Left ventricle myocardium superior (tissue), 1 donor: ENCODE measurements at places on chromosomes 5 and 9.

DNA sequence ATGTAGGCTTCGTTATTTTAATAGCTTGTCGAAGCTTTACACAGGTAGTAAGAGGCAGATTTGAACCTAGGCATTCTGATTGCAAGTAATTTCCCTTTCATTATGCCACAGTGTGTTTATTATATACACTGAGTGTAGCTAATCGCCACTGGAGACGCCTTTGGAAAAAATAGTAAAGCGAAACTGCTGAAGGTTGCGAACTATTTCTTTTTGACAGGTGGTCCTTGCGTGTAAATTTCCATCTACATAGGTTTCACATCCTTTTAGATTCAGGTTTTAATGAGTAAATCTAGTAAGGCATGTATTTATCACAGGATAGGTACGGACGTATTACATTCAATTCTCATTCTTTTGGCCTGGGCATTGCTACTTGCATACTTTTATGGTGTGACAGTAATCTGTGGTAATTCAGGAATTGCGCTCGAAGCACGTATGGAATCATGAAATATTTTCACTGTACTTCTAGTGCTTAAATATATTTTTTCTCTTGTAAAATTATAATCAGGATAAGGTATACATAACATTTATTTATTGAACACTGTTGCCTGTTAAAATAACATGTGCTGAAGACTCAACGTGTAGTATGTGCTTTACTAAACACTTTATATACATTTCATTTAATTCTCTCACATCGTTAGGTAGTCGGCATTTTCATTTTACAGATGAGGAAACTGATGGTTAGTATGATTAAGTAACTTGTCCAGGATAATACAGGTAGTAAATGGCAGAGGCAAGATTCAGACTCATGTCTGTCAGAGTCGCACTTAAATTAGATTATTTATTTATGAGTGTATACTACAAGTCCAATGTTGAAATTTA, 1.8 kb downstream of the MARCHF6 start:
- no peak for DNase-seq

DNA sequence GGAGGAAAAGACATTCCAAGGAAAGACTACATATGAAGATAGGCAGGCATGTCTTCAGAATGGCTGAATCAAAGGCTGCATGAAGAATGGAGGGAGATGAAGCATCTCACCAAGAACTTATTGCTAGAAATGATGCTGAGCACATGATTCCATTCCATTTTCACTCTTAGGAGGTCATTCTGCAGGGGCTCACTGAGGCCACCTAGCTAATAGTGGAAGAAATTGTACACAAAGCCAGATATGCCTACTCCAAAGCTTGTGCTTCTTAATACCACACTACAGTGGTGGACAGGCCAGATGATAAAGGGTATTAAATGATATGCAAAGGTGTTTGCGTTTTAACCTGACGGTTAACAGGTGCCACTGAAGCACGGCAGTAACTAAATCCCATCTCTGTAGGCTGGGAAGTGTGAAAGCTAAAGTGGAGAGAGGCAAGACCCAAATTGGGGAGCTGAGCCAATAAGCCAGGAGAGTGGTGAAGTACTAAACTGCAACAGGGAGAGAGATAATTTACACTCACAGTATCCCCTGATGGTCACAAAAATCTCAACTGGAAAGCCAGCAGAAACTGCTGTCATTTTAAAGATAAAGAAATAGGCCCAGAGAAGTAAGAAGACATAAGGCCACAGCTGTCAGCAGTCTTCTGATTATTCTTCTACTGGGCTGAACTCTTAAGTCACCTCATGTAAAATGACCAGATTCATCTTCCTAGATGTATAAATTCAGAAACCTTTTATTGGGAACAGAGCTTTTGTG, 14.6 kb downstream of the NDUFA8 start:
- DNase-seq: no peak

GRCh38 chr9:120875954-120876841, 790 bp downstream of the PHF19 start:
- peak; percentile 88 for DNase-seq

GRCh38 chr9:122059955-122060324, 33.2 kb downstream of the TTLL11 start:
- no peak for DNase-seq

DNA sequence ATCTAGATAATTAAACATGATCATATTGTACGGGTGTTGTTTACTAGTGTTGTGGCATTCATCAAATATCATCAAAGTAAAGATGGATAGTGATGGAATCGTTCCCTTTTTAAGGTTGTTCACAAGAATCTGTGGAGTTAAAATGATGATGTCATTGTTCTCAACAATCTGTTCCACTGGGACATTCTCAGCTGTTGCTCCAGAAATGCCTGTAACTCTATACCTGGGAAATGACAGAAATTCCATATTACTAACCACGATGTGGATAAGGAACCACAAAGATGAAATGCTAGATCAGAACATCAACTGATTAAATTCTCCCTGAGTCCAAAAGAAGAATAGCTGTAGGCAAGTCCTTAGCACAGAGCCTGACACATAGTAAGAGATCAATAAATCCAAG, 38.0 kb downstream of the RIGI start:
- no peak for DNase-seq
